ENCODE measurements at places on chromosomes 6 and 20. TPM values are rescaled to one million over a fixed set of nuclear protein-coding genes. Genes with fewer than 3 reads are reported as not detected.

- no peak for DNase-seq
Measured at GRCh38 chr6:151434369-151434768, 17.6 kb downstream of the RMND1 start.

DNA sequence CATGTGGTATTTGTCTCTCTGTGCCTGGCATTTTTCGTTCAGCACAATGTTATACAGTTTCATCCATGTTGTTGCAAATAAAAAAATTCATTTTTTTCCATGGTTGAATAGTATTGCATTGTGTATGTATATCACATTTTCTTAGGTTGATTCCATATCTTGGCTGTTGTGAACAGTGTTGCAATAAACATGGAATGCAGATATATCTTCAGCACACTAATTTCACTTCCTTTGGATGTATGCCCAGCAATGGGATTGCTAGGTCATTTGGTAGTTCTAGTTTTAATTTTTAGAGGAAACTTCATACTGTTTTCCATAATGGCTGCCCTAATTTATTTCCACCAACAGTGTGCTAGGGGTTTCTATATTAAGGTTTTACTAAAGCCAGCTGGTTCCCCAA is 52.6 kb downstream of the GFRAL start:
- DNase-seq = no peak

DNA sequence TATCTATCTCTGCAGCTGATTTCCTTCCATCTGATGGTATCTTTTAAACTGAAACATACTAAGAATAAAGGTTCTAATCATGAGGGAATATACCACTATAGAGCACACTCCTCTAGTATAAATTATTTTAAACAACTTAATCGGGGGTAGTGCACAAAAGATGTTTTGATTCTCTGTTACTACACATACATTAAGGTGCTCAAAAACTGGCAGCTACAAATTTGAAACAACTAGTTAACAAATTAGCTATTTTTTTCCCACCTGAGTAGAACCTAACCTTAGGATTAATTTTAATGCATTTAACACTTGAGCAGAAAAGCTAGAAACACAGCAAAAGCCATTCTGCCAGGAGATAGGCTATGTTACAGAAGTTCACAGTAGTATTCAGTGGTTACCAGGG is 23.0 kb downstream of the CCNC start:
- no peak for DNase-seq

- DNase-seq = no peak
Measured at GRCh38 chr6:157325069-157325805, 1.9 kb upstream of the TMEM242 start.

The BPI gene
- total RNA-seq = not detected

The EDN1 gene
- total RNA-seq = 6.8 TPM
